ENCODE measurements at places on chromosomes 3 and 15.
A peak's percentile ranks its signal among the peaks of the same experiment; 100 is the strongest.

DNA sequence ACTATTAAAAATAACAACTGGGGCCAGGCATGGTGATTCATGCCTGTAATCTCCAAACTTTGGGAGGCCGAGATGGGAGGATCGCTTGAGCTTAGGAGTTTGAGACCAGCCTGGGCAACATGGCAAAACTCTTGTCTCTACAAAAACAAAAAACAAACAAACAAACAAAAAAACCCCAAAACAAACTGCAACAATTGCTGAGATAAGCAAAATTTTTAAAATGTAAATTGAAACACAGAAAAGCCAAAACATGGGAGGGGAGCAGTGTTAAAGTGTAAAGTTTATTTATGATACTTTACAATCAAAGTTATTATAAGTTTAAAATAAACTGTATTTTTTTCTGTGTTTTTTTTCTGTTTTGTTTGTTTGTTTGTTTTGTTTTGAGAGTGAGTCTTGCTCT, 207.7 kb downstream of the PCCB start:
- ATAC-seq = no peak

DNA sequence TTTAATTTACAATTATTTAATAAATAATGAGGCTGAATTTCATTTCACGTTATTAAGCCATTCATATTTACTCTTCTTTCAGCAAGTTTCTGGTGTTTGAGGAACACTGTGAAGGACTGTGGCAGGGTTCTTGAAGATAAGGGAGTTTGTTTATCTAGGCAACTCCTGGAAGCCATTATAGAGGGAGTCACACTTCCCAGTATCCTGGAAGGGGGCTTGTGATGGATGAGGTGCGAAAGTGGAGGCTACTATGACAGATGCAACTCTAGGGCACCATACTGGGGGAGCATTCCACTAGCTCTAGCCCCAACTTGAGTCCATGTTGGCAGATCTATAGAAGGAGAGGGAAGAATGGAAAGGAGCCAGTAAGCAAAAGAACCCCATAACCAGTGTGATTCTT, 14.4 kb downstream of the CNOT10 start:
- no peak for ATAC-seq

DNA sequence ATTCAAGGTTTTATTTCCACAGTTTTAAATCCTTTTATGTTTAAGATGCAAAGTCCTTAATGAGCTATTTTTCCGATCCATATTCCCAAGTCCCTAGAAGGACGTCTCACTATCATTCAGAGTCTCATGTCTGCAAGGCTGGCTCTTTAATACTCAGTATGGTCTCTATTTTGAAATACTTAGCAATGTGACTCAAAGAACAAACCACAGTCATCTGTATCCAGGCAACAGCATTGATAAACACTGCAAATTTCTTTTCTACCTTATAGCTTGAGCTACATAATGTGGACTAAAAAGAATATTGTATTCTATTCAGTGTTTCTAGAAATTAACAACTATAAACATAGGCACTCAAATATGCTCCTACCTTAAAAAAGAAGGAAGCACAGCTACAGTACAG, 588.3 kb upstream of the NAALADL2 start:
- no peak for ATAC-seq

- ATAC-seq = peak; percentile 86
Observed at GRCh38 chr3:56042326-56042951, 425.8 kb downstream of the ERC2 start.

DNA sequence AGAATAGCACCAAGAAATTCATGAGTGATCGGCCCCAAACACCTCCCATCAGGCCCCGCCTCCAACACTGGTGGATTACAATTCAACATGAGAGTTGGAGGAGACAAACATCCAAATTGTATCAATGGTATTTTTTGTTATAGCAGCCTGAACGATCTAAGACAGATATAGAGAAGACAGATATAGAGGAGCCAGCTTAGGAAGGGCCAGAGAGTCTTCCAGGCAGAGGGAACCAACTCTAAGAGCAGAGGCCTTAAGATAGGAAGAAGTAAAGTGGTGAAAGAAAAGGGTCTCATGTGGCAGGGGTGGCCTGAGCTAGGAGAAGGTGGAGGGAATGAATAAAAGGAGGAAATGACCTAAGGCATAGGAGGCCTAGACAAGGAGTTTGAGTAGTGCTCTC, 158.8 kb upstream of the TBL1XR1 start:
- ATAC-seq = no peak

DNA sequence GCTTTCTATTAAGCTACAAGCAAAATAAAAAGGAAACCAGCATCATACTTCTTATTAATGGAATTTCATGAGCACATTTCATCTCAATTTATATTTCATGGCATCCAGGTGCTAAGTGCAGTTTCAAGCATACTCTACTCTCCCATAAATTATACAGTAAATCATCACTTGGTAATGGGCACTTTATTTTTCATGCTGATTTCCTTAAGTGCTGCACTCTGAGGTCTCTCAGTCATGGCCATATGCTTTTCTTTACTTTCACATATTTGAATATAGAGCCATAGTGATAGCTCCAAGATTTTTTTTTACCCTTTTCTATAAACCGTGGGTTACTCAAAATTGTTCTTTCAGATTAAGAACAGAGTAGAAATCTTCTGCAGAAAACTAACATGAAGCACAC, 1505.7 kb upstream of the CADM2 start:
- ATAC-seq = no peak
